ENCODE measurements at places on chromosomes 6 and 20.

- DNase-seq, result peak; percentile 25
Observed at GRCh38 chr20:31704225-31705119, 18.2 kb downstream of the BCL2L1 start.

DNA sequence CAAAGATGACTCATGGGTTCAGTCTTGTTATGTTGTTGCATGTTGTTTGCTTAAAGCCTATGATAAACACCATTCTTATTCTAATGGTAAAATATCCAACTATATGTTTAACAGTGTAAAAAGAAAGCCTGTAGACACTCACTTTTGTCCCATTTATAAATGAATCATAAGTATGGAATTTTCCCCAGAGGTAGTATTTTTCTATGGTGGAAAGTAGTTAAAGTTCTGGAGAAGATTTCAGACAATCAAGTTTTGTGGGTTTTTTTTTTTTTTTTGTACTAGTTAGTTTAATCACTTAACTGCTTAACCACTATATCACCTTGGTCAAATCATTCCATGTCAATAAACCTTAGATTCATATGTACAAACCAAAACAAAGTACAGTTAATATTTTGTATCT, 35.8 kb downstream of the PTCHD4 start:
- no peak for DNase-seq

- no peak for DNase-seq
Observed at GRCh38 chr6:24571361-24571760, 74.6 kb downstream of the KIAA0319 start.

DNA sequence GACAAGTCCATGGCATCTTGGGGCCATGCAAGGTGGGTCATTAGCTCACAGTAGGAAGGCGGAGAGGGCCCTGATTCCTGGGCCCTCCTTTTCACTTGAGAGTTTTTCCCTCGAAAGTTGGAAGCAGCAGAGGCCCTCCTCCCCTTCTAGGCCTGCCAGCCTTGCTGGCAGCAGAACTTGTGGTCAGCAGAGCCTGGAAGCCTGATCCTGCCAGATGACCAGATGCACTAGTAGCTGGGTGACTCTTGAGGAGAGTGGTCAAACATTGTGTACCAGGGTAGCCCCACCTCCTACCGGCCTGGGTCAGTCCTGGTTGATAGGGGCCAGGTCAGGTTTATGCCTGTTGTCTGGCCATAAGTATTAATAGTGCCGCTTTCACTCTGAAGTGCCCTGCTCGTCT, 3.8 kb upstream of the HMGA1 start:
- DNase-seq, result no peak

- peak; percentile 11 for DNase-seq
Observed at GRCh38 chr20:61753316-61753942, 312.3 kb downstream of the TAF4 start.

DNA sequence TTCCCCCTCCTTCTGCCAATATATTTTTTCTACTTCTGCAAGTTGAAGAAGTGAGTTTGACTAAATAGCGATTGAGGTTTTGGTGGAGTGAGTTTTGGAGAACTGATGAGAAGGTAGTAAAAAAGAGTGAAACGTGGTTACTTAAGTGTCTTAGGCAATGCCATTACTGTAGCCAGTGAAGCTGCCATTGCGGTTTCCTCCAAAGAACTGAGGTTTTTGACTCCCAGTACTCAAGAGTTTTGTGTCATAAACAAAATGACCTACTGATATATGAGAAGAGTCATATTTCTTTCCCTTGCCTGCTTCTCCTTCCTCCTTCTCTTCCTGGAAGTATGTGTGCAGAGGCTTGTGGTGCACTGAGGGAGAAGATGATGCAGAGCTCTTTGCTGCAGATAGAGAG, 554.5 kb upstream of the MAP3K7 start:
- no peak for DNase-seq

GRCh38 chr20:5821627-5822215, 71.5 kb downstream of the SHLD1 start:
- DNase-seq, result no peak

DNA sequence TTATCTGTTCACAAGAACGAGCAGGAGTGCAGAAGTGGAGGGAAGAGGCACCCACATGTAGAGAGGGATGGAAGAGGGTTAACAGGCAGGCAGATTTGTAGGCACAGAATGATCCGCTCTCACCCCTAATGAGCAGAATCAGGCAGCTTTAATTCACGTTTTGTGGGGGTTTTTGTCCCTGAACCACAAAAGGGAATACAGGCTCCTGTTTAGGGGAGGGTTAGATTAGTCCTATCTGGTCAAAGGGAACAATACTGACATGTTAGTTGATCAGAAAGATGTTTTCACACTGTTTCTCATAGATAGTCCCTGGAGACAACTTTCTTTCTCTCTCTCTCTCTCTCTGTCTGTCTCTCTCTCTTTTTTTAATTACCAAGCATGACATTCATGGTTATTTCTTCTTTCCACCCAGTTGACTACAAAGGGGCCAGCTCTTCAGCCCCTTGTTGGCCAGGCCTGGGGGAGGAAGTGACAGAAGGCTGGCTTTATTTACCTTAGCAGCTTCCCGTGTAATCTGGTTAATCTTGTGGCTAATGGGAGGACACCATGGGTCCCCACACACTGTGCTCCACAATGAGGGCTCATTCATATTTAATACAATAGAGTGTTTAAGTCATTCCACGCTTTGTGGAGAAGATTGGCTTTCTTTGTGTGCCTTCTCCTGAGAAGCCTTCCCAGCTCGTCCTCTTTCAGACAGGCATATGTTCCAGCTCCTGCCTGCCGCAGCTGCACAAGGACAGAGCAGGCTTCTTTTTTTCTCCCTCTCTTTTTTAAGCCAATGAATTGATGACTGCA, 958.8 kb downstream of the TFAP2A start:
- no peak for DNase-seq
